ENCODE measurements at places on chromosomes 13 and 19.

- no peak for DNase-seq
Observed at GRCh38 chr13:29454931-29455481, 140.5 kb downstream of the SLC7A1 start.

GRCh38 chr19:33634361-33635091 is 12.8 kb downstream of the CHST8 start:
- DNase-seq = no peak

DNA sequence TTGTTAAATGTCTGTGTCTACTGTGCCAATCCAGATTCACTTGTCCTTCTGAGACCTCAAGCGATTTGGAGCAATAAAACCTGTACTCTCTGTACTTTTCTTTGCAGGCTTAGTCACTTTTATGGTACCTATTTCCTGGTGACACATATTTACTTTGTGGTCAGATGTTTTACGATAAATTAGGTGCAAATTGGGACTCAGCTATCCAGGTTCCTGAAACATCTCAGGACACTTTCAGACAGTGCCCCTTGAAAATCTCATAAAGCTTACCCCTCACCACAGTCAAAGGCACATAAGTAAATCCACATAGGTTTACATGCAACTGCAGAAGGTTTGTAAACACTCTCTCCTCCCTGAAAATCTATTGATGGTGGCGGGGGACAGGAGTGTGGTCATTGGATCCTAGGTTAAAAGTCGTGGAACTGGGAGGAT is 438.8 kb downstream of the EFNB2 start:
- no peak for DNase-seq

DNA sequence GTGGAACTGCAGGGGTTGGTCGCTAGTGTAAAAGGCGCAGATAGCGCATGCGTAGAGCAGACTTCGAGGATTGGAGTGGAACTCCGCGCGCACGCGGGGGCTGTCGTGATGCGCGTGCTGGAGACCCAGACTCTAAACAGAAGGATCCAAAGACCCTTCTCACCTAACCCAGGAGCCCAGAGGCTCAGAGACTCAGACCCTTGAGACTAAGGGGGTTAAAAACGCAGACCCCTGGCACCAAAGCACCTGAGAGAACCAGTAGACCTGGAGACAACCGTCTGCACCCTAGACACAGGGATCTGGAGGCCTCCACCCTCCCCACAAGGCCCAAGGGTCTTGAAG is 567 bp upstream of the CTU1 start:
- no peak for DNase-seq

GRCh38 chr13:78372581-78372980 is 230.8 kb downstream of the POU4F1 start:
- DNase-seq = no peak

- no peak for DNase-seq
Observed at GRCh38 chr13:45299194-45299593, 41.8 kb downstream of the TPT1 start.

DNA sequence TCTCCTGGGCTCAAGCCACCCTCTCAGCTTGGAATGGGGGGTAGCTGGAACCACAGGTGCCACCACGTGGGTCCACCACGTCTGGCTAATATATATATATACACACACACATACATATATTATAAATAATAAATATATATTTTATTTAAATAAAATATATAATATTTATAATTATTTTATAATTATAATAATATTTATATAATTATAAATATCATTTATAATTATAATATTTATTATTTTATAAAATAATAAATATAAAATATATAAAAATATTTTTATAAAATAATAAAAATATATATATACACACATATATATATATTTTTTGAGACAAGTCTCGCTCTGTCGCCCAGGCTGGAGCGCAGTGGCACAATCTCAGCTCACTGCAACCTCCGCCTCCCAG is 2.4 kb downstream of the ELANE start:
- no peak for DNase-seq

DNA sequence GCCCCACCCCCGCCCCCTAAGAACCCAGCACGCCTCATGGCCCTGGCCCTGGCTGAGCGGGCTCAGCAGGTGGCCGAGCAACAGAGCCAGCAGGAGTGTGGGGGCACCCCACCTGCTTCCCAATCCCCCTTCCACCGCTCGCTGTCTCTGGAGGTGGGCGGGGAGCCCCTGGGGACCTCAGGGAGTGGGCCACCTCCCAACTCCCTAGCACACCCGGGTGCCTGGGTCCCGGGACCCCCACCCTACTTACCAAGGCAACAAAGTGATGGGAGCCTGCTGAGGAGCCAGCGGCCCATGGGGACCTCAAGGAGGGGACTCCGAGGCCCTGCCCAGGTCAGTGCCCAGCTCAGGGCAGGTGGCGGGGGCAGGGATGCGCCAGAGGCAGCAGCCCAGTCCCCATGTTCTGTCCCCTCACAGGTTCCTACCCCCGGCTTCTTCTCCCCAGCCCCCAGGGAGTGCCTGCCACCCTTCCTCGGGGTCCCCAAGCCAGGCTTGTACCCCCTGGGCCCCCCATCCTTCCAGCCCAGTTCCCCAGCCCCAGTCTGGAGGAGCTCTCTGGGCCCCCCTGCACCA is 11.9 kb downstream of the ARHGAP33 start:
- DNase-seq = no peak

DNA sequence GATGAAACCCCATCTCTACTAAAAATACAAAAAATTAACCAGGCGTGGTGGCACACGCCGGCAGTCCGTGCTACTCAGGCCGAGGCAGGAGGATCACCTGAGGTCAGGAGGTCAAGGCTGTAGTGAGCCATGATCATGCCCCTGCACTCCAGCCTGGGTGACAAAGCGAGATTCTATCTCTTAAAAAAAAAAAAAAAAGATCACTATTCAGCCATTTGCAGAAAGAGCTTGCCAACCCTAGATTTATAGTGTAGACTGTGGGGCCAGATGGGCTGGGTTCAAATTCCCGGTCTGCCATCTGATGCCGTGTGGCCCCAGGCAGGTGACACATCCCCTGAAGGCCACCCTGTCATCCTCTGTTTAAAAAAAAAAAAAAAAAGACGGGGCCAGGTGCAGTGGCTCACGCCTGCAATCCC is 28.9 kb downstream of the SMIM24 start:
- no peak for DNase-seq

DNA sequence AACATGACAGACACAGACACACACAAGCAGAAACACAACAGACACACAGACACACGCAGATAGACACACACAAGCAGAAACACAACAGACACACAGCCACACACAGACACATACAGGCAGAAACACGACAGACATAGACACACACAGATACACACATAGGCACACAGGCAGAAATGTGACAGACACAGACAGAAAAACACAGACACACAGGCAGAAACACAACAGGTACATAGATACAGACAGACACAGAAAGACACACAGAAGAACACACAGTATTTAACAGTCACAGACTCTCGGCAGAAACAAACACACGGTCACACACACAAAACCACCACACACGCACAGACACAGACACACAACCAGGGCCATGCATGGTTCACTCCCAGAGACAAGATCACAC is 905 bp downstream of the TBXA2R start:
- DNase-seq = no peak

GRCh38 chr19:51660975-51661600 is 14.5 kb upstream of the SIGLEC14 start:
- DNase-seq = peak; percentile 75

DNA sequence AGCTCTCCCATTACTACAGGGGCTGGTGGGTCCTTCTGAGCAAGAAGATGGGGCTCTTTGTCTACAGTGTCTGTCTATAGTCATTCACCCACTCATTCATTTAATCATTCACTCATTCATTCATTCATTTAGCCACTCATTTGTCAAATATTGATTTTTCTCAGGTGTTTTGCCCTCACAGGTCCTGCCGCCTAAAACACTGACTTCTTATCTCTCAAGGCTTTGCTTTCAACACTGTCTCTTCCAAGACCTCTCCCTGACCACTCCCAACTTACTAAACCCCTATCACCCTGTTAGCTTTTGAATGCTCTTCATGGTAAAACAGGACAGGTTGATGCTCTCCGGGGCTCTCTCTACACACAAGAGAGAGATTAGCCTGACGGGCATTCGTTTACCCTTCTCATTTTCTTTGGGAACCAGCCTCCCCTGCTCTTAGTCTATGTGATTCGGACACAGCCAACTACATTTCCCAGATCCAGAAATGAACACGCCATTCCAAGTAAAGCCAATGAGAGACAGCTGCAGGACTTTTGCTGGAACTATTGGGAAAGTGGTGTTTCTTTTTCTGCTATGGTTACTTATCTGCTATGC is 22.7 kb downstream of the FAM187B start:
- DNase-seq = no peak

DNA sequence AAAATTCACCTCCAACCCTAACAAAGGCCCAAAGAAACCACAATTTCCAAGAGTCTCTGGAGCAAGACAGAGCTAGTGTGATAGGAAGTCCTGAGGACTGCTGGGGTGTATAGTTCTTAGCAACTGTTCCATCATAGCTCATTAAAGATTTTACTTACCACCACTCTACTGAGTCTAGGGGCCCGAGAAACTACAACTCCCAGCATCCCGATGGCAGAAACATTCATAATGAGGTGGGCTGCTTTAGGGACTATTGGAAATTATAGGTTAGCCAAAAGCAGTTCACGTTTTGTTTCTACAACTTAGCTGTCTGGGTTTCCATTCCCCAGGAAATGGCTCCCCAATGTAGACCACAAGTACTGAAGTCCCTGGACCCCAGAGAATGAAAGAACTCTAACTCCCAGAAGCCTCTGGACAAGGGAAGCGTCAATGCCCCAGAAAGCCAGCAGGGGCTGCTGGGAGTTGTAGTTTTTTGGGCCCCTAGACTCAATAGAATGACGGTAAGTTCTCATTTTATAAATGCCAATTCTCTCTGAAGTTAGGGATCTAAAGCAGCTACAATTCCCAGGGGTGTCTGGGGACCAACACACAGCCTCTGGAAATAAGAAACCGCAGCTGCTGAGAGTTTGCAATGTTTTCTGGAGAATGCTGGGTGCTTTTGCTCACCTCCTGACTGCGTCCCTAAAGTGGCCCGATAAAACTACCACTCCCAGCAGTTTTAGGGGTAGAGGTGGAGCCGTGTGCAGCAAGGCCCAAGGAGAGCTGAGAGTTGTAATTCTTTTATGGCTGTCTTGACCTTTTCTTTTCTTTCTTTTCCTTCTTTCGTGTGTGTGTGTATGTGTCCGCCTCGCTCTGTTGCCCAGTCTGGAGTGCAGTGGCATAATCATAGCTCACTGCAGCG is 11.1 kb downstream of the FTL start:
- no peak for DNase-seq

GRCh38 chr13:68048802-68049359 is 818.7 kb upstream of the PCDH9 start:
- no peak for DNase-seq

DNA sequence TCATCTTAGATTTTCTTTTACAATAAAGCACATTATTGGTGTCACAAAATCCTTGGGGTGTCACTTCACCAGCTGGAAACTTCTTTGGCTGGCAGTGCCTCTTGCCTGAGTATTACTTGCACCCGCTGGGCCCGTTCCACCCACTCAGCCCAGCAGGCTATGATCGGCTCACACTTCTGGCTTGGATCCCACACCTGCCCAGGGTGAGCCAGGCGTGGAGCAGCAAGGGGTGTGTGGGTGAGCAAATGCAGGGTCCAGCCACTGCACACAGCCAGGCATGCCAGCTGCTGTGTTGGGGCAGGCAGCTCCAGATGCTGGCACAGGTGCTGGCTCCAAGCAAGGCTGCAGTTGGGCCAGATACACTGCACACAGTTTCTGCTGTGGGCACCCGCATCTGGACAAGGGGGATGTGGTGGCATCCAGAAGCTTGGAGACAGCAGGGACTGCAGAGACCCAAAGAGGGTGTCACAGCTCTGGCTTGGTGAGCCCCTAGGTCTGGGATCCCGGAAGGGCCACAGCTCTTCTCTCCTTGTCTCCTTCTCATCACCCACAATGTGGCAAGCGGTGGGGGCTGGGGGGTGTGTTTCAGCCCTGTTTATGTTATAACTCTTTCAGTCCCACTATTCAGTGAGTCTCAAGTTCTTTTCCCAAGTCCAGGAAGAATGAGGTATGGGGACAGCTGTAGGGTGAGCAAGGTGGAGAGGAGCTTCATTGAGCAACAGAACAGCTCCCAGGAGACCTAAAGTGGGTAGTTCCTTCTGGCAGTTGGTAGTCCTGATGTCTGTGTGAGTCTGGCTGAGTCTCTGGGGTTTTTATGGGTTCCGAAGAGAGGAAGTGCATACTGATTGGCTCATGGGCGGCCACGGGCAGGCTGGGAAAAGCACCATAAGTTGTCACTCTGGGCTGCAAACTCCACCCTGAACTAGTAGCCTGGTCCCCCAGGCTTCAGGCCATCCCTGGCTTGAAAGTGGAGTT is 25.3 kb upstream of the TBC1D4 start:
- DNase-seq = no peak

GRCh38 chr13:94322925-94323763 is 156.3 kb downstream of the DCT start:
- no peak for DNase-seq

GRCh38 chr13:99132295-99132835 is 68.3 kb upstream of the UBAC2 start:
- no peak for DNase-seq

- DNase-seq = no peak
Observed at GRCh38 chr13:42401376-42401775, 129.4 kb downstream of the AKAP11 start.

GRCh38 chr13:111296417-111296816 is 24.0 kb upstream of the TEX29 start:
- no peak for DNase-seq

All from left forelimb (tissue), 1 donor.